ENCODE measurements at places on chromosomes 13 and 19.

DNA sequence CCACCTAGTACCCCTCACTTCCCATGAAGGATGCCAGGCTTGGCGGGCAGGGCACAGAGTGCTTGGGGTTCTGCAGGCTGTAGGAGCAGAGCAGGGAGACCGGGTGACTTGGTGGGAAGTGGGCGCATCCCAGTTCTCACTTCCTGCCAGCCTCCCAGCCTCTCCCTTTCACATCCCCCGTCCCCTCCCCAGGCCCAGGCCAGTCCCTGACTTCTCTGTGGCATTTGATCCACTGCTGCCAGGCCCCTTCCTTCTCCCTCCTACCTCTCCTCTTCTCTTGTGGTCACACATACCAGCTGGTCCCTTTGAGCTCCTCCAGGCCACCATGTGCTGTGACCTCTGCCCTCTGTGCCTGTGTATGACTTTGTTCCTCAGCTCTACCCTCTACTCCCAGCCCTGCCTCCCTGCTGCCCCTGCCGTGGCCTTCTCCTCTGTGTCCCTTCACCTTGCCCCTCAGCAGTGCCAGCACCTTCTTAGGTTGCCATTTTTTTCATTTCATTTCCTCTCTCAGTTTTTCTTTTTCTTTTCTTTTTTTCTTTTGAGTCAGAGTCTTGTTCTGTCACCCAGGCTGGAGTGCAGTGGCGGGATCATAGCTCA is 19.5 kb downstream of the MYO1F start:
- no peak for DNase-seq

DNA sequence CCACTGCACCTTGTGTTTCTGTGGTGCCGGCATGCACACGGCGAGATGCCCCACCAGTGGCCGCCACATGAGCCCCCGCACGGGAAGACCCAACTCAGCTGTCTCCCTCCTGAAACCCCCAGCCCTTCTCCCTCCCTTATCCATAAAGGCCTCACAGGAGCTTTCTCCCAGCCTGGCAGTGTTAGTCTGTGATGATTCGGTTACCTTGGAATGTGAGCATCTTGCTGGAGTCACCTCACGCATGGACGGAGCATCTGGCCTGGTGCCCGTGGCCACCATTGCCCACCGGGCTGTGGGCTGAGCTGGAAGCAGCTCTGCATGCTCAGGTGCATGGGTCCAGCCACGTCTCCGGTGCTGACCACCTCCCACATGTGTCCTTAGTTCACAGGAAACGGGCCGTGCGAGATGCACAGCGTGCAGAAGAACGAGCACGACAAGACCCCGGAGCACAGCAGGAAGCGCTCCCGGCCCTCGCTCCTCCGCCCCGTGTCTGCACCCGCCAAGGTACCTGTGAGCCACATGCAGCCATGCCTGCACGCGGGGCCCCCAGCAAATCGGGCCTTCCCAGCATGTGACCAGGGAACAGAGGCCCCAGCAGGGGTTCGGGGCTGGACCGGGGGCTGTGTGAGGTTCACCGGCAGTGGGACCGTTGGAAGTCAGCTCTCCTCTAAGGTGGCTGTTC is 22.0 kb downstream of the SIN3B start:
- DNase-seq, result no peak

DNA sequence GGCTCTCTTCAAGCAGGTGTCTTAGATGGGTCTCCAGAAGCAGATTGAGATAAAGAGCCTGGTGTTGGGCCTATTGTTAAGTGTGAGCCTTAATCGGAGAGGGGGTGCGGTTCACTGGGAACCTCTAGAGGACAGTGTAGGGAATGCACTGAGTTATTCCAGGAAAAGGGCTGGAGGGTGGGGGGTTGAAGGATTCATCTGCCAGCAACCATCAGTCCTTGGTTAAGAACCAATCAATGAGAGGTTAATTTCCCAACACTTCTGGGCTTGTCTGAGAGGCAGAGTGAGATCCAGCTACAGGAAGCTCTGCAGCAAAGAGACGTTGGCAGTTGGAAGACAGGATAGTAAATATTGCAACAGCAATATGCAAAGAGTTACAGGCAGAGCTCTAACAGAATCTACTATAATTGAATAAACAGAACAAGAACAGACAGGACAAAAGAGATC is 28.7 kb downstream of the CYP4F2 start:
- peak; percentile 35 for DNase-seq

- peak; percentile 58 for DNase-seq
Observed at GRCh38 chr13:99908140-99908803, 63.3 kb downstream of the ZIC5 start.

- DNase-seq, result no peak
Observed at GRCh38 chr13:98443329-98443728, 133.6 kb downstream of the STK24 start.

DNA sequence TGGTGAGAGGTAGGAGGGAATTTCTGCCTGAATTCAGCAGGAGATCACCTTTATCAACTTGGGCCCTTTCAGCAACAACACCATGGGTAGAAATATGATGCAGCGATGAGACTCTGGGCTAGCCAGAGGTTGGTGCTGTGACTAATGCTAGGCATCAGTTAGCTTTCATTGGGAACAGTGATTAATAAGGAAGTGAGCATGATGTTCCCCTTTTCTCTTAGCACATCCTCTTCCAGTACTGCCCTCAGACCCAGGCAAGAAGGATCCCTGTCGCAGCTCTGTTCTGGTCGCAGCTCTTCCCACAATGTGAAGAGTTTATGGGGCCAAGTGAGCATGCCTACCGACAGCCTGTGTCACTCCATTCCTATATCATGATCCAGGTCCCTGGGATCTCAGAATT is 100.5 kb downstream of the FLT1 start:
- DNase-seq, result no peak

- DNase-seq, result no peak
Observed at GRCh38 chr13:20377720-20378119, 145.6 kb upstream of the GJB6 start.

- peak; percentile 51 for DNase-seq
Observed at GRCh38 chr19:3046698-3047495, 15.4 kb downstream of the TLE5 start.

GRCh38 chr13:33932769-33933406 is 114.9 kb downstream of the RFC3 start:
- peak; percentile 14 for DNase-seq

- peak; percentile 83 for DNase-seq
Observed at GRCh38 chr19:51097166-51097738, 11.0 kb downstream of the CTU1 start.

GRCh38 chr19:44002566-44003460 is at the start of gene ZNF230:
Gene ZNF230 (plus strand): TSS chr19:44002957. CDS start chr19:44007079, 4,122 bp downstream.
- peak; percentile 96 for DNase-seq

- DNase-seq, result peak; percentile 42
Observed at GRCh38 chr19:38557205-38557799, 60.5 kb downstream of the MAP4K1 start.

DNA sequence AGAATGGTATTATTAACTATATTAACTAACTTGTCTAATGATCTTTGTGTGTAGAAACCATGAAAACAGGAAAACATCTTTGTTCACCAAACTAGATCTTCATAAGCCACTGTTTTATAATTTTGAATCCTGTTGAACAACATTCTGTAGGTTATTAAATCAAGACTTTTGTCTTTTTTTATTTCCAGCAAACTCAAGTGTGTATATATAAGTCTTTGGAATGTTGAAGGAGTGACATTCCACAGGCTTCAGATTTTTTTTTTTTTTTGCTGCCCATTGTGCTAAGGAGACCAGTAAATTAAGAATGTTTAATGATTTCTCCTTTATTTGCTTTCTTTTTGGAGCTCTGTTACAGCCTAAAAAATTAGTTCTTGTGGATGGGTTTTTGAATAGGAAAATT is 89.6 kb downstream of the LMO7 start:
- no peak for DNase-seq

DNA sequence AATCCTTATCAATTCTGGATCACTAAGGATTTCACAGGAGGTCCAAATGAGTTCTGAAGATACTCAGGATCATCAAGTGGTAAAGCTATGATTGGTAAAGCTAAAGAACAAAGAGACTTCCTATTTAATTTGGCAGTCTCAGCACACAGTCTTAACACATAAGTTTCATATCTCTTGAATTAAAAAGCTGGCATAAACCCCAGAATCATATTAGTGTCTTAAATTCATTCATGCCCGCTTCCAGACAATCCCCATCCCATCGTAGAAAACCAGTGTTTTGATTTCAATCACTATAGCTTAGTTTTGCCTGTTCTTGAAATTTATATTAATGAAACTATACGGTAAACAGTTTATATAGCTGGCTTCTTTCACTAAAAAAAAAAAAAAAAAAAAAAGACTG is 278.7 kb downstream of the DIAPH3 start:
- no peak for DNase-seq

DNA sequence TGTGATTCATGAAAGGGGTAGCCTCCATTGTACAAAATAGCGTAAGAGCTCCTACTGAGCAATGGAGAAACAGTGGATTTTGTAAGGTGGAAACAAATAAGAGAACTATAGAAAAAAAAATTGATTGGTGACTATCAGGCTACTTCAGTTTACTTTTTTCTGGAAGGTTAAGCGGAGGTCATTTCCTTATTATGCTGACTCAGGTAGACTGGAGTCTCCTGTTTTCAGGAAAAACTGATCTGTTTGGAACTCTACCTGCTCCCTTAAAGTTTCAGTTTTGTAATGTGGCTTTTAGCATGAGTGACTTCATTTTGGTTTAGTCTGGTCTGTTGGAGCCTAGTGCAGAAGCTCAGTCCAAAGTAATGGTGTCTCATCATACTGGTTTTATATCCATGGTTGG is 3.4 kb downstream of the ZNF607 start:
- no peak for DNase-seq

DNA sequence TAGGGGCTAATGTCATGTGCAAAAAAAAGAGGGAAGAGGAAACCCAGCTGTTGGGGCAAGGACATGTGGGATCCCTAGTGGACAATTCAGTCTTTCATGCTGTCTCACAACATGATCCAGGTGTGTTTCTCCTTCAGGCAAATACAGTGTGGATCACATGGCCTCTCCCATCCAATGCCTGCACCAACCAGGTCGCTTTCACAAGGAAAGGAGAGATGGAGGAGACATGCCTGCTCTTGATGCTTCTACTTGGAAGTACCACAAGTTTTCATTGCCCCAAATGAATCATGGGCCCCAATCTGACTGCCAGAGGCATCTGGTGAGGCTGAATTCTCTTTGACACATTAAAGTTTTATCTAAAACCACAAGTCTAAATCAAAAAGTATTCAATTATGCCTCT is 82.1 kb downstream of the DLEU7 start:
- no peak for DNase-seq

GRCh38 chr13:90402613-90403012 is 944.9 kb upstream of the MIR17HG start:
- DNase-seq, result no peak

DNA sequence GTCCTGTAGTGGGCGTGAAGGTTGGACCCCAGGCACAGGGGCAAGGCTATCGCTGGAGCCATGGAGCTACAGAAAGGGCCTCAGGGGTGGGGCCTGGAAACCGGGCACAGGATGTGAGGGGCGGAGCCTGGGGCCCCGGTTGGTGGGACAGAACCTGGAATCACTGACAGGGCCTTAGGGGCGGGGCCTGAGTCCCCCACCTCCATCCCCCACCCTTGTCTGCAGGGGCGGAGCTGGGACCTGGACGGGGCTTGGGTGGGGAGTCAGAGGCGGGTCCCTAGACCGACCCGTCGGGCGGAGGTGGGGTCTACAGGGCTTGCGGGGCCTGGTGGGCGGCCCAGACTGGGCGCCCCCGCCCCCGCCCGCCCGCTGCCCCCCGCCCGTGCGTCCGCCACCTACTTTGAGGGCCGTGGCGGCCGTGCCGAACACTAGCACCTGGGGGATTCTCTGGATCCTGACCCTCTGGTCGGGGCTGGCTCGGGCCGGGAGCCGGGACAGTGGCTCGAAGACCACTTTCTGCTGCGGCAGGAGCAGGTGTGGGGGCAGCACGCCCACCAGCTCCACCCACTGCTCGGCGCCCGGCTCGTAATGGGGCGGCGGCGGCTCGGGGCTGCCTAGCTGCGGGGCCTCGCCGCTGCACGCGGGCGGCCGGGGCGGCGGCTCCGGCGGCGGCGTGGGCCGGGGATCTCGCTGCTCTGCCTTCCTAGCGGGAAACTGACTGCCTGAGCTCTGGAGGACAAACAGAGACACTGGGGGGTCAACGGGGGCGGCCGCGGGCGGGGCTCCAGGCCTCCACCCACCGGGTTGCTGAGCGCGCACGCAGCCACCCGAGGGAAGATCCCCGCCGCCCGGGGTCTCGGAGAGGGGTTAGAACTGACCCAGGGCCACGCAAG is 26.3 kb downstream of the DCAF15 start:
- DNase-seq, result no peak
